Endothelial cell of umbilical vein (primary cell): ENCODE measurements at places on chromosomes 2 and 18. TPM values are rescaled to one million over a fixed set of nuclear protein-coding genes. Genes with fewer than 3 reads are reported as not detected.

- DNase-seq: no peak
Observed at GRCh38 chr2:105754994-105755393, 10.3 kb downstream of the NCK2 start.

DNA sequence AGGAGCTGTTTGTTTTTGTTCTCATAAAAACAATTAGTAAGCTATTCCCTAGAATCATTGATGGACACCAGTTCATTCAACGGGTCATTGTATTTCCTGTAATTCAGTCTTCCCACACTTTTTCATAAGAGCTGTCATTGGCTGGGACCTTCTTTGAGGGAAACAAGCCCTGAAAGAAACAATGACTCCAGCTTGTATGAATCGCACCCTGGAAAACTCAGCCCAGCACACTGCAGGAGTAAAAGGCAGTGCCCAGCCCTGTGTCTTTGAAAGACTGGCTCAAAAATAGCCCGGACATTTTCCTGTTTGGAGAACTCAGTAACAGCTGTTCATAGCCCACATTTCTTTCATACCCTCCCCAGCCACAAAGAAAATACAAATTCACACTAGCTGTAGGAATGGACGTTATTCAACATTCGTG, 81.5 kb downstream of the NCKAP5 start:
- DNase-seq: peak; percentile 25

The PRKRA gene
- total RNA-seq: 42.4 and 46.6 TPM in 2 replicates

The NTSR2 gene
- not detected in 2 replicates for total RNA-seq

- DNase-seq: no peak
Observed at GRCh38 chr2:3301001-3301400, 76.6 kb downstream of the EIPR1 start.

DNA sequence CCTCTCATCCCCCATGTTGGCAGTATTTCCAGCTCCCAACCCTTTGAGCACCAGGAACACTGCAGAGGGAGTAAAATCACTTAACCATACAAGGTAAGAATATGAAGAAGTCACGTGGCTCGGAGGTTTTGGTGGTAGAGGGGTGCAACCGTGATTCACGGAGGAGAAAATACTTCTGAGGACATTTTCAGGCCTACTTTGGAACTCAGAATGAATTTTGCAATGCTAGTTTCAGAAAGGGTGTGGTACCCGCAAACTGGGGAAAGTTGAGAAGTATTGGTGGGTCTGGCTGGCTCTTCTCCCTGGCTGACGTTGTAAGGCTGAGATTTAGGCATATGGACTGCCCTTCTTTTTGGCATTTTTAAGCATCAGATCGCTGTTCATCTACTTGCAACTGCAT, 442 bp downstream of the SERPINB5 start:
- DNase-seq: no peak

The VWA3B gene
- not detected in 2 replicates for total RNA-seq

DNA sequence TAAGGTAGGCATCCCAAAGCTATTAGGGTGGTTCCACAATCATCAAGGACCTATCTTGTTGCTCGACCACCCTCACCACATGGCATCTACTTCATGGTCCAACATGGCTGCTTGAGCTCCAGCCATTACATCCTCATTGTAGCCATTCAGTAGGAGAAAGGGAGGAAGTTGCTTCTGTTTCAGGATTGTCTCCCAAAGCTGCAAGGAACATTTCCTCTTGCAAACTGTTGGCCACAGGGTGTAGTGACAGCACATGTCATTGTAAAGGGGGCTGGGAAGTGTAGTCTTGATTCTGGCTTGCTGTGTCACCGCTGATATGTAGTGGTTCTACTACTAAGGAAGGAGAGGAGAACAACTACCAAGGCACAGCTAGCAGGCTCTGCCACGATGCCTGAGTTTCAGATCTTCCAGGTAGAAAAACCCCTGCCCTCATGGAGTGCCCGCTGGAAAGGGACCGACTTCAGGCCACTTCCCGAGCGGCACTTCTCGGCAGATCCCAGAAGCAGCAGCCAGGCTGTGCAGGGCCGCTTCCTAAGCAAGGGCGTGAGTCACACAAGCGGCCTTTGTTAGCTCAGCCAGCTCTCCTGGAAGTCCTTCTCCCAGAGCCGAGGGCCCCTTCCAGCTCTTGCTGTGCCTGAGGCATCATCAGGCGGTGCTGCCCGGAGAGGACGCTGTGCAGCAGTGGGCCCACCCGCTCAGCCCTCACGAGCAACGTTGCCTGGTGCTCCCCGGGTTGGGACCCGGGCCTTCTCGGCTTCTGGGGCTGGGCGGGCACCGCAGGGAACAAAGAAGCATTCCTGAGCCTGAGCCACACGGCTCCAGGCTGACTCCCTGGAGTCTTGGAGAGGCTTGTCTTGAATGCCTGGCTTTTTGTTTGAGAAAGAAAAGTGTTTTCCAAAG, 58.2 kb downstream of the HS6ST1 start:
- DNase-seq: peak; percentile 59

- DNase-seq: no peak
Observed at GRCh38 chr2:84700006-84700405, 180.9 kb downstream of the TRABD2A start.

- DNase-seq: no peak
Observed at GRCh38 chr2:212646698-212647366, 108.2 kb upstream of the ERBB4 start.

GRCh38 chr2:210762604-210763588, 206.5 kb downstream of the CPS1 start:
- no peak for DNase-seq

The ONECUT2 gene
- 0.05 and 0.62 TPM in 2 replicates for total RNA-seq

The MSTN gene
- total RNA-seq: not detected in 2 replicates

The ANKRD30BL gene
- total RNA-seq: not detected in 2 replicates

DNA sequence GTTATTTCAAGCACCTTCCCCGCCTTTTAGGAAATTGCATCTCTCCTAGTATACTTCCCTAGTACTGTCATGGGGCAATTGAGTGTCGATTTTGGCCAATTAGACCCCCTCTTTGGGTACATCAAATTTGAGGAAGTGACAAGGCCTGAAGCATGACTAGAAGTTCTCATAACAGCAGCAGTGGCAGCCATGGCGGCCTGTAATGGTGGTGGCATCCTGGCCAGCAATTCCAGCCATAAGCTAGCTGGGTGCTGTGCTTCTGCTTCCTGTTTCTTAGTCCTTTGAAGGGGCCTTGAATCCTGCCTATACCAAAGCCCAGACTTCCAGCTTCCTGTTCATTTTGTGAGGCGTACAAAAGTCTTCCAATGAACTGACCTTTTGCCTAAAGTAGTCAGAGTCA, 523.1 kb downstream of the PLCL1 start:
- no peak for DNase-seq

GRCh38 chr18:49447810-49448745, 12.4 kb downstream of the DYM start:
- DNase-seq: peak; percentile 53

GRCh38 chr2:228548230-228548629, 366.7 kb upstream of the SPHKAP start:
- no peak for DNase-seq

The FEV gene
- not detected in 2 replicates for total RNA-seq

The GDF7 gene
- 1.1 and 3.7 TPM in 2 replicates for total RNA-seq

The ARHGAP15 gene
- total RNA-seq: not detected in 2 replicates

DNA sequence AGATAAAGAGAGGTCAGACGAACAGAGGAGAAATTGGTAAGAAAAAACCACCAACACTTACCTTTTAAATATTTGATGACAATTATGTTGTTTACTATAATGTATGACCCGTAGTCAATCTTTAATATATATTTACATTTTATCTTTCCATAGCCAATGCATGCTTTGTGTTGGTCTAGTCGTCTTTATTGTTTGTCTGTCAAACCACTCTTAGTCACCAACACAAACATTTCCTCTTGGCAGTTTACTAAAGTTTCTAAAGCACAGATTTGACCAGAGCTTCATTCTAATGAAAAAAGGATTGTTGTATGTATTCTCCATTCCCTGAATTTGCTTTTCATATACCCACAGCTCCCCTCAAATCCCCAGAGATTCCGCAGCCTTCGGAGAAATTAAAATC, 784.7 kb upstream of the PIK3C3 start:
- peak; percentile 60 for DNase-seq

GRCh38 chr2:197258580-197258979, 52.0 kb downstream of the ANKRD44 start:
- no peak for DNase-seq

- peak; percentile 41 for DNase-seq
Observed at GRCh38 chr18:76491776-76492668, 3.0 kb downstream of the ZNF516 start.

- DNase-seq: no peak
Observed at GRCh38 chr2:110997331-110998045, 123.2 kb upstream of the BCL2L11 start.

DNA sequence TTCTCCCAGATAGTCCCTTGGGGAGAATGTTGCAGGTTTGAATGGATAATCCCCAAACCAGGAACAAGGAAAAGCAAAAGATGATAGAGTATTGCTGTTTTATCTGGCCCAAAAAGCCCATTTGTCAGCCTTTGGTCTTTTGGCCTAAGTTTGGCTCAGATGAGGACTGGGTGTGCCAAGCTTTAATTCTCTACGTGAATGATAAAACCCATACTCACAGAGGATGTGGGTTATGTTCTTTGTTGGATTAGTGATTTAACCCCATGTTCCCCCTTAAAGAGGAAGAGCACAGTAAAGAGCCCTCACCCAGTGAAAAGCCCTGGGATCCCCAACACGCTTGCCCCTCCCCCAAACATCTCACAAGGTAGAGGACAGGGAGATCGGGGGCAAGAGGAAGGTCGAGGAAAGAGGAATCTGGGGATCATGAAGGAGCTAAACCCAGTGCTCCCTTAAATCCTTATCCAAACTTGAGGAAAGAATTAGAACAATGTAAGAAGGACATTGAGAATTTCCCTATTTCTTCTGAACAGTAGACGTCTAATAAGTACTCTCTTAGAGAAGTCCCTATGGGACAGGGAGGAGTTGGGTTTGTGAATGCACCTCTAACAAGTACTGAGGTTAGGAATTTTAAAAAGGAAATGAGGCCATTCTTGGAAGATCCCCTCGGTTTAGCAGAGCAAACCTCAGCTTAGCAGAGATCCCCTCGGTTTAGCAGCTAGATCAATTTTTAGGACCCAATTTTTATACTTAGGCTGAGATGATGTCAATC, 105.0 kb downstream of the HIBCH start:
- DNase-seq: no peak

The DSC2 gene
- total RNA-seq: not detected in 2 replicates

- peak; percentile 67 for DNase-seq
Observed at GRCh38 chr2:229454934-229455631, 184.0 kb upstream of the PID1 start.

- no peak for DNase-seq
Observed at GRCh38 chr2:208186465-208186864, 3.4 kb downstream of the C2orf80 start.

- no peak for DNase-seq
Observed at GRCh38 chr18:55997151-55997561, 409.2 kb upstream of the TCF4 start.

GRCh38 chr2:236949089-236949905, 136.4 kb upstream of the COPS8 start:
- no peak for DNase-seq

GRCh38 chr18:76643996-76644395, 149.0 kb upstream of the ZNF516 start:
- DNase-seq: no peak

GRCh38 chr2:207746131-207746530, 23.6 kb downstream of the FZD5 start:
- DNase-seq: peak; percentile 65

GRCh38 chr2:205066081-205066480, 520.8 kb downstream of the PARD3B start:
- DNase-seq: no peak

DNA sequence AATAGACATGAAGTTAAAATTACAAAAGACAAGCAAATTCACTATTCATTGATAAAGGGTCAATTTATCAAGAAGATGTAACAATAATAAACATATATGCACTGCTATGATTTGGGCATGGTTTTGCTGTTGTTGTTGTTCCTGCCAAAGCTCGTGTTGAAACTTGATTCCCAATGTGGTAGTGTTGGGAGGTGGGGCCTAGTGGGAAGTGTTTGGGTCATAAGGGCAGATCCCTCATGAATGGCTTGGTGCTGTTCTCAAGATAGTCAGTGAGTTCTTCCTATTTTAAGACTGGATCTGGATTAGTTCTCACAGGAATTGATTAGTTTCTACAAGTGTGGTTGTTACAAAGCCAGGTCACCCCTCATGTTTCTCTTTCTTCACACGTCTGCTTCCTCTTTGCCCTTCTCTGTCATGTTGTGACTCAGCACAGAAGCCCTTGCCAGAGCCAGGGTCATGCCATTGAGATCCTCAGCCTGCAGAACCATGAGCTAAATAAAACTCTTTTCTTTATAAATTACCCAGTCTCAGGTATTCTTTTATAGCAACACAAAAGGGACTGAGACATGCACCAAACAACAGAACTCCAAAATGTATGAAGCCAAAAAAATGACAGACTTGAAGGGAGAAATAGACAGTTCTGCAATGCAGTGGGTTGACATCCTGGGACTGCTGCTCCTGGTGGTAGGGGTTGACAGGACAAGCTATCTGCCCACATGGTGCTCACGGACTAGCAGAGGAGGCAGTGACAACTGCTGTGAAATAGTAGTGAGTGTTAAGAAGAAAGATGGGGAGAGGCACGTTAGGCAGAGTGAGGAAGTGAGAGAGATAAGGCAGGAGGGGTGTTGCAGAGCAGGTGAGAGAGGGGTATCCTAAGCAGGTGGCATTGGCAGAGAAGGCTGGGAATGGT, 18.6 kb upstream of the SKA1 start:
- DNase-seq: peak; percentile 30

DNA sequence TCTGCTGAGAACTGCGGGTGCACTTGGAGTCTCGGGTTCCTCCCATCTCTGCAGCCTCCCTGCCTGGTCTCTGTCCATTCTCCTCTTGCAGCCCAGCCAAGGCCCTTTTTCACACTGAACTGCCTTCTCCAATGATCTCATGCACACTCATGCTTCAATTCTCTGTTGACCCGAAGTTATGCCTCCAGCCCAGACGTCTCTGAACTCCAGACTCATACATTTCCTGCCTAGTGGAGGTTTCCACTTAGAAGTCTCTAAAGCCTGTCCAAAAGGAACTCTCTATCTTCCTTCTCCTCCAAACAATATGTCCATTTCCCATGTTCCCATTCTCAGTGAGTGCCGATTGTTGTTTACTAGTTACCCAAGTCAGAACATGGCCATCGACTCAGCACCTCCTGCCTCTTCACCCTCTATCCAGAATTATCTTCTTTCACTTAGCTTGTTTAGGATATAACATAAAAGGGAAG, 155.2 kb downstream of the IRS1 start:
- no peak for DNase-seq

The PTPN4 gene
- total RNA-seq: 26.1 and 29.6 TPM in 2 replicates

DNA sequence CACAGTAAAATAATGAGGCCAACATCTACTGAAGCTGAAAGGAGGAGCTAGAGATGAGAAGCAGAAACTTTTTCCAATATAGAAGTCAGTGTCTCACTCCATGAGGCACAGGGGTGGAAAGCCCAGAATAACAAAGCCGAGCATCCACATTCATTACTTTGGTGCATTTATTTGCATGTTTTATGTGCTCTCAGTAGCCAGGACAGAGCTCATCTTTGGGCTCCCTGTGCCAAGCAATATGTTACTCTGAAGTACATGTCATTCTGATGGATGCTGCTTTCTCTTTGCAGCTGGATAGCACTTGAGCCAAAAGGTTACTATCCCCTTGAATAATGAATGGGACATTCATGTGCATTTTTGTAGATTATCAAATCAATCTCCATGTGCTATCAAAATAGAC, 338.6 kb upstream of the SOX11 start:
- DNase-seq: no peak

- peak; percentile 76 for DNase-seq
Observed at GRCh38 chr2:38947241-38948239, 57.9 kb downstream of the ARHGEF33 start.

The SPC25 gene
- total RNA-seq: 20.5 and 24.2 TPM in 2 replicates
